ENCODE measurements at places on chromosomes 6 and 20.

DNA sequence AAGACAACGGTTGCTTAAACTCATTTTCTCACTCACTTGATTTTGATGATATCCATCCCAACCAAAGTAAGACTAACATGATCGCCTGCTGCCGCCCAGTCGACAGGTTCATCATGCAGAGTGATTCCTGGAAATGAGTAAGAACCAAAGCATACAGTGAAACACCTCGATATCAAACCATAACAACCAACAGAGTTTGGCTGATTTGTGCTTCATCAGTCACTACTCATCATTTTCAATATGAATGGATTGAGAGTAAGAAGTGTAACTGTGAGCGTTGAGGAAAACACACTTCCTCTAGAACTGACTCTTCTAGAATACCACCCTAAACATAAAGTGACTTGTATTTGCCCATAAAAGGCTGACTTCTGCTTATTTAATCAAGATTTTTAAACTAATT, 29.2 kb upstream of the ALDH8A1 start:
- no peak for DNase-seq

- DNase-seq: no peak
Observed at GRCh38 chr20:32208499-32209154, 947 bp downstream of the POFUT1 start.

- DNase-seq: no peak
Observed at GRCh38 chr6:135883045-135883444, 31.5 kb downstream of the PDE7B start.

GRCh38 chr6:11089695-11090094, 3.9 kb upstream of the SMIM13 start:
- DNase-seq: no peak

- no peak for DNase-seq
Observed at GRCh38 chr6:5051394-5051793, 33.7 kb upstream of the PPP1R3G start.

- no peak for DNase-seq
Observed at GRCh38 chr6:170022827-170023619, 267.9 kb downstream of the DLL1 start.

GRCh38 chr6:13676551-13677156, 35.0 kb downstream of the RANBP9 start:
- no peak for DNase-seq

GRCh38 chr20:34986311-34987287, 30.9 kb downstream of the MYH7B start:
- DNase-seq: no peak

- DNase-seq: no peak
Observed at GRCh38 chr6:105304366-105304765, 98.5 kb downstream of the PREP start.
